COR-L47 (cell line): ENCODE measurements at places on chromosomes 6 and 20.

DNA sequence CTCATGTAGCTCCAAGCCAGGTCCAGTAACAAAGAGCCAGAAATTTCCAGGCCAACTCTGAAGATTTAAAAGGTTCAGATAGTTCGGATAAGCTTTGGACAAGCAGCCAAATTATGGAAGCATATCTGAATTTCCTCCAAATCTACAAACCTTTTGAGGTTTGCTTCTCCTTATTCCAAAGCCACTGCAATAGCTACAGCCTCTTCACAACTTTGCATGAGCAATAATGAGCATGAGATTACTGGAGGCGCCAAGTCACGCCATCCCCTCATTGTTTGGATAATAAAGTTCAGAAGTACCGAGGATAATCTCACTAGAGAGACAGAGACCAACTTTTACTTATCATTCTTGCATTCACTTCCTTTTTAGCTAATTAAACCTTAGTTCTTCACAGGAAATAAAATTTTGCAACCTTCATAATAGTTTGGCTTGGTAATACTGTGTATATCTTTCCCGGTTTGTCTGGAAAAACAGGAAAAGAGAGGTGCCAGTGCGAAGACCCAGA lies 329.6 kb upstream of the RSPO3 start:
- DNase-seq: no peak

DNA sequence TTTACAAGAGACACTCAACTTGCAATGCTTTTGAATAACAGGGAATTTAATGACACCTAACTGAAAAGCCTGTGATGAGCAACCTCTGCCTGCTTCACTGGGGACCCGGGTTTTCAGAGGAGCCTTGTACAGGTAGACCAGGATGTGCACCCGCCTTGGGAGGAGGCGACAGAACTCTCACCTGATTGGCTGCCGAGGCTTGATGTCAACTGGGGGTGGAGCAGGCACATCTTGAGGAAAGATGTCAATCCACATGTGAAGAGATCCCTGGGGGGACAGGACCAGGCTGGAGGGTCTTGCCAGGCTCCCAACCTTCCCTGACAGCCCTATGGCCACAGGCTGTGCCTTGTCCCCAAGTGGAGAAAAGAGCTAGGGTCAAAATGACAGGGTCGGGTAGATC lies 19.8 kb downstream of the ERGIC3 start:
- peak; percentile 21 for DNase-seq

DNA sequence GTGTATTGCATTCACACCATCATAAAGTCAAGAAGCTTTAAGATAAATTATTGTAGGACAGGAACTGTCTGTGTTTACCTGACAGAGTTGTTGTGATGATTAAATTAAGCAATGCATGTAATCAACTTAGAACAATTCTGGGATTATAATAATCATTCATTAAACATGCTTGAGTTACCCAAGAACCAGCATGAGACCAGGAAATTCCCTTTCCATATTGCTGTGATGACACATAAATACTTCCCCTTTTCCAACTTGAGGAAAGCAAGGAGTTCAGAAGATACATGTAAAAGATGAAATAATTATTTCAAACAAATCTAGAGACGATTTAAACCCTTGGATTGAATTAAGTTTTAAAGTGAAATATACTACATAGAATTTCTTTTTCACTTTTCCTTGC lies 404.4 kb downstream of the GJA1 start:
- DNase-seq: no peak

DNA sequence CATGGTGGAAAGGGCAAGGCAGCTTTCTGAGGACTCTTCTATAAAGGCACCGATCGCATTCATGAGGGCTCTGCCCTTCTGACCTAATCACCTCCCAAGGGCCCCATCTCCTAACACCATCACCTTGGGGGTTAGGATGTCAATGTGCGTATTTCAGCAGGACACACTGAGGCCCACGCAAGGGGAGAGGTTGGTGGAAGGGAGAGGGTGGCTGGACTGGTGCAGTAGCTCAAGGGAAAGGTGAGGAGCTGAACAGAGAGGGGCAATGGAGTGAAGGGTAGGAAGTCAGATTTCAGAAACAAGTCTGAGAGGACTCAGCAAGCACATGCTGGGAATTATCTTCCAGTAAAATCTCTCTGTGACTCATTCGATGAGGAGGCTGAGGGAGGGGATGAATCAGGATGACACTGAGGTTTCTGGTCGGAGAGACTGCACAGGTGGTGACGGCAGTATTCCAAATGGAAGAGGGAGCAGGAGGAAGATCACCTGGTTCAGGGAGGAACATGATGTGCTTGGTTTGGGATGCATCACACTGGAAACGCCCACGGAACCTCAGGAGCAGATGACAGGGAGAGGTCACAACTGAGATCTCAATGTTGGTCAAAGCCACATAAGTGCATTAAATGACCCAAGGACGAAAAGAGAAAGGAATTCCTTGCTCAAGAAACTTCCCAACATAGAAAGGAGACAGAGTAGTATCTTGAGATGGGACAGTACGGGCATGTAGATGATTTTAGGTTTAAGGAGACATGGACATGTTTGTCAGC lies 67.1 kb downstream of the TFAP2A start:
- no peak for DNase-seq

- DNase-seq: no peak
These were observed 97.9 kb upstream of the BTN3A2 start for GRCh38 chr6:26267083-26267589.

GRCh38 chr6:19444041-19444440 lies 393.1 kb upstream of the ID4 start:
- DNase-seq: no peak

- no peak for DNase-seq
These were observed 59.3 kb upstream of the RPS6KA2 start for GRCh38 chr6:166686317-166686716.

DNA sequence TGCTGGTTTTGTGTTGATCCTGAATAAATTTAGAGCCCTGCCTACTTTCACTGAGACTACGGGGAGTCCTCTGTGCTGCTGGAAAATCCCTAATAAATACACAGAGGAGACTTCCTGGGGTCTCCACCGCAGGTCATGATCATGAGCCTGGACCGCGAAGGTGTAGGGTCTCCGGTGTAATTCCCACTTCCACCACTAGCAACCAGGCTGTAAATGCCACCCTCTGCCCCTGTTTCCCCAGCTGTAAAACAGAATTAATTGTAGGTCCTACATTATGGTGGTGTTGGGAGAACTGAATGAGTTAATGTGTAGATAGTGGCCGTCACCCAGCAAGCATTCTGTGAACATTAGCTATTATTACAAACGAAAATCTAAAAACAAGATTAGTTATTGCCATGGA lies 191.6 kb upstream of the THBS2 start:
- no peak for DNase-seq

DNA sequence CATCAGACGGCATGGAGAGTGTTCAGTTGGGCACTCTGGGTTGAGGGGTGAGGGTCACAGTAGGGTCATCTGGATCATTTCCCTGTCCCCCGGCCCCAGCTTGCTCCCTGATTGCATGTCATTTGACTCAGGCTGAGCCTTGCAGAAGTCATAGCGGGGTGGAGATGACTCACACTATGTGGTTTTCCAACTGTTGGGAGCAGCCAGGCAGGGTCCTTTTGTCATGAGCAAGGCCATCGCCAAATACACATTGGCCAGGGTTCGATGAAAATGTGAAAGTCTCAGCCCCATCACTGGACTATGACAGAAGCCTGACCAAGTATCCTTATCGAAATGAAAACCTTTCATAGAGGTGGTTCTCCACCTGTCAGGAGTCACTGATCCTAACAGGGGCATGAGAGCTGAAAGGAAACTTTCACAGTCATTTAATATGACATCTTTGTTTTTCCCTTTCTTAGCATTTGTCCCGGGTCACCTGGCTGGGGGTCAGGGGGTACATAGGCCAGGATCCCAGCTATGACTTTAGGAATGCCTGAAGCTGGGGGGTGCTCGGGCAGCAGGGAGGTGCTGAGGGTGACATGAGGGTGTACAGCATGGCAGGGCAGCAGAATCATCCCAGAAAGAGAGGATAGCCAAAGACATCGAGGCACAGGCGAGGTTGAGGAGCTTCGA lies 70.2 kb upstream of the CD93 start:
- DNase-seq: no peak

GRCh38 chr6:108568551-108569305 lies 8.0 kb downstream of the FOXO3 start:
- DNase-seq: no peak

GRCh38 chr6:107600936-107601335 lies 111.0 kb downstream of the SOBP start:
- no peak for DNase-seq

DNA sequence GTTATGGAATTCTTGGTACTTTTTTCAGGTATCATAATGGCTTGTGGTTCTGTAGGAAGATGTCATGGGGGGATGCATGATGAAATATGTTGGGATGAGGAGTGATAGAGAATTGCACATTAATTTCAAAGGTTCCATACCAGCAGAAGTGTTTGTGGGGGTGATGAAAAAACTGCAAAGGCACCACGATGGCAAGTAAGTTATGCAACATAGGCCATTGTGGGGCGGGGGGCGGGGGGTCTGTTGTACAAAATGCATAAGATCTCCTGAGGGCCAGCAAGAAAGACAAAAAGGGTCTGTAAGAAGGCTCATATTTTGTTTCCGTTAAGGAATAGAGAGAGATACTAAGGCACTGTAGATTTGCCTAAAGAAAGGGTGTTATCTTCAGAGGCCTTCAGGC lies 26.2 kb downstream of the PLEKHG1 start:
- DNase-seq: no peak

GRCh38 chr20:36465109-36466080 lies 75.9 kb upstream of the MYL9 start:
- peak; percentile 56 for DNase-seq

- no peak for DNase-seq
These were observed 10.0 kb downstream of the JPH2 start for GRCh38 chr20:44176833-44177534.

GRCh38 chr6:72623808-72624207 lies 1.9 kb downstream of the KCNQ5 start:
- no peak for DNase-seq
